Neuronal stem cell (in vitro differentiated cells): ENCODE measurements at places on chromosomes 6 and 20.
A peak's percentile ranks its signal among the peaks of the same experiment; 100 is the strongest.

DNA sequence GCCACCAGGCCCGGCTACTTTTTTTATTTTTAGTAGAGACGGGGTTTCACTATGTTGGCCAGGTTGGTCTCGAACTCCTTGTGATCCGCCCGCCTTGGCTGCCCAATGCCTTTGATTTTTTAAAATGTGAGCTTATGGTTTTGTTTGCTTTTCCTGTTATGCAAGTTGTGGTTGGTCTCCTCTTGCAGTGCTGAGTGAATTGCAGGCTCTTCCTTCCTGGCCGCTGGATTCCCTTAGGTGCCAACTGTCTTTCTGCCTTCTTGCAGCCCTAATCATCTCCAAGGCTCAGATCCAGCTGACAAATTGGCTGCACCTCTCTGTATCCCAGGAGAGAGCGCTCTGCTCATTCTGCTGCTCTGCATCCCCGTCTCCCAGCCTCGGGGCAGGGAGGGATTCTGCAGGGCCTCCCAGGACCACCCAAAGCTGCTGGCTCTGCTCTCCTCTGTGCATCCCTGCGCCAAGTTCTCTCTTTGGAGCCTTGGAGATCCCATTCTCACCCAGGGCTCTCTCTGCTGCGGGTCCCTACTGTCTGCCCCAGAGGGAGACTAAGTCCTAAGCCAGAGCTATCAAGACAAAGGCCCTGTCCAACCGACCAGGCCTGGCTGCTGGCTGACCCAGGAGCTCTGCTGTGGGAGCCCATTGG is 14.1 kb upstream of the EMILIN3 start:
- DNase-seq, result no peak

DNA sequence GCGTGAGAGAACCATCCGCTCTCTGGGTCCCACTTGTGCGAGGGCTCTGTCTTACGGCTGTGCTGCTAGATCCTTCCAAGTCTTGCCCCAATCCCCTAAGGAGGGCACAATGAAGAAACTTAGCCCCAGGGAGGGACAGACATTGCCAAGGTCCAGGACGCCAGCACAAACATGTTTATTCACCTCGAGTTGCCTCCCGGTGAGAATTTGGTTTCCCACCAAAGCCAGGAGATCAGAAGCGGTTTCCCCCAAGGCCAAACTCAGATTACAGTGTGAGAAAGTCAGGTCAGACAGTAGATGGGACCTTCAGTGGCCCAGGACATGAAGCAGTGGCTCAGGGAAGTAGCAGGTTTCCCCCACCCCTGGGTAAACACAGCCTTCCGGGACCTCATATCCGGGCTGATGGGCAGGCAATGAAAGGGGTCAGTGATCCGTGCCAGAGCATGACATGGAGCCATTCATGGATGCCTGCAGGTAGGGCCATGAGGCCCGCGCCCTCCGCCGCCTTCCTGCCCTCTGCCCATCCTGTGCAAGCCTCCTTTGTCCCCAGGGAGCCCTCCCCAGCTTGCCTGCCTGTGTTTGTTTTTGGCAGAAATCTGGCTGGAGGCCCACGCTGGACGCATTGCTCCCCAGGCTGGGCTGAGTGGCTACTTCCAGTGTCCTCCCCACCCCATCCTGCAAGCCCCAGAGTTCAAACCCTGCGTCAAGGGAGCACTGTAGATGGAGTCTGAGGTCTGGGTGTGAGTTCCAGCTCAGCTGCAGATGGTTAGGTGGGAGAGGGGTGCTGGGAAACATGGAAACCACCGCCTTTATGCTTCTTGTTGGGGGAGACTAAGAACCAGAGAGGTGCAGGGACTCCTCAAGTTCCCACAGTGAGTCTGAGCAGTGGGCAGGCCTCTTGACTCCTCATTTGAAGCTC is 2.0 kb downstream of the BPIFB2 start:
- no peak for DNase-seq

- no peak for DNase-seq
These were observed 97.3 kb downstream of the RPP40 start for GRCh38 chr6:4906293-4907276.

DNA sequence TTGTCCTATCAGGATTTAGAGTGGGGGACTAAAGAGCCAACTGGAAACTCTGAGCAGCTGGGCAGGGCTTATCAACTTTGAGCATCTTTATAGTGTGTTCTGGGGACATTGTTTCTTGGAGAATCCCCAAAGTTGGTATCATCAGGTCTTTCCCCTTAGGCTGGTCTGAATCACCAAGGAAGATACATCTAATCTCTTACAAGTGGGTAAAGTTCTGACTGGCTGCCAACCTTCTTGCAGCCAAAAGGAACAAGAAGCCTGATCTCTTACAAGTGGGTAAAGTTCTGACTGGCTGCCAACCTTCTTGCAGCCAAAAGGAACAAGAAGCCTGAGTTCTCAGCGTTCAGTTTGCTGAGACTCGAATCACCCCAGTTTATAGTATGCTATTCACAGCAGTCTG is 1.6 kb upstream of the MED23 start:
- DNase-seq, result no peak

GRCh38 chr20:24628985-24629384 is 159.6 kb downstream of the SYNDIG1 start:
- no peak for DNase-seq

- DNase-seq, result no peak
These were observed 131.1 kb downstream of the TBXT start for GRCh38 chr6:166036316-166037095.

DNA sequence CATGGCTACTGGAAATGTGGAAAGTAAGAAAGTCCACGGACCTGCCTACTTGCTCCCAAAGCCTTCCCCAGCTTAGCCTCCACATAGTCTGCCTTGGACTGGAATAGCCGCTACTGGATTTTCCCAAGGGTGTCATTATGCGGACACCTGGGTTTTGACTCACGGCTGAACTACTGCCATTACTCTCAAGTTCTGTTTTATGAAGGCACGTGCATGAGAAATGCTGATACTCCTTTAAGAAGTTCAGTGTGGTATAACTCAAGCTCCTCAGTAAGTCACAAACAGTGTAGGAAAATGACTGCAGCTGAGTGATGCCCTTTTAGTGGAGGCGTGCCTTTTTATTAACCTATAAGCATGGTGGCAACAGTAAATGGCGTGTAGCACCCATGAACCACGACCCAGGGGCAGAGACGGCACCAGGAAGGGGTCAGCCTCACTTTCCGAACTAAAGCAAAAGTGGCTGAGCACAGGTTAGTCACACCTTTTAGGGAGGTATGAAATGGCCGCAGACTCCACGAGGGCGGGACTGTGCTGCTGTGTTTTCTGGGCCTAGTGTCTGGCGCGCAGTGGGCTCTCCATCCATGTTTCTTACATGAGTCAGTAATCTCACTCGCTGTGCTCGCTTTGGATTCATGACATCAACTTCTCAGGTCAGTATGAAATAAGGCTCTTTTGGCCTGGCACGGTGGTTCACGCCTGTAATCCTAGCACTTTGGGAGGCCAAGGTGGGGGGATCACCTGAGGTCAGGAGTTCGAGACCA is 23.9 kb downstream of the PSMG4 start:
- no peak for DNase-seq

GRCh38 chr6:156948807-156949206 is 171.6 kb downstream of the ARID1B start:
- no peak for DNase-seq

DNA sequence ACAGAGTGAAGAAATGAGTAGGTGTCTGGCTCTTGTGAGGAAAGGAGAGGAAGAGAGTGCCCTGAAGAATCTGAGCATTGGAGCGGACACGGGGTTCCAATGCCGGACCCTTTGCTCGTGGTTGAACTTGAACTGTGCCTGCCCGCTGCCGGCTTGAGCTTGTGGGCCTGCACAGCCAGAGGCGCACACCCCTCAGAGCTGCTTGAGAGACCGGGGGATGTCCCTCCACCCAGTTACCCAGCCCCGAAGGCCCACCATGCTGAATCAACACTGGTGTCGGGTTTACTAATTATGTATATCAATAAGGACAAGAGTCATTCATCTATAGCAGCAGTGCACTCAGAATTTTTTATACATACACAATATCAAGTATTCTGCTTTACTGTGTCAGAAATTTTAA is 218.3 kb upstream of the CST7 start:
- DNase-seq, result no peak

- DNase-seq, result no peak
These were observed 190.0 kb downstream of the UNC5CL start for GRCh38 chr6:40848868-40849514.

- no peak for DNase-seq
These were observed 404 bp downstream of the CEP162 start for GRCh38 chr6:84227044-84227433.

DNA sequence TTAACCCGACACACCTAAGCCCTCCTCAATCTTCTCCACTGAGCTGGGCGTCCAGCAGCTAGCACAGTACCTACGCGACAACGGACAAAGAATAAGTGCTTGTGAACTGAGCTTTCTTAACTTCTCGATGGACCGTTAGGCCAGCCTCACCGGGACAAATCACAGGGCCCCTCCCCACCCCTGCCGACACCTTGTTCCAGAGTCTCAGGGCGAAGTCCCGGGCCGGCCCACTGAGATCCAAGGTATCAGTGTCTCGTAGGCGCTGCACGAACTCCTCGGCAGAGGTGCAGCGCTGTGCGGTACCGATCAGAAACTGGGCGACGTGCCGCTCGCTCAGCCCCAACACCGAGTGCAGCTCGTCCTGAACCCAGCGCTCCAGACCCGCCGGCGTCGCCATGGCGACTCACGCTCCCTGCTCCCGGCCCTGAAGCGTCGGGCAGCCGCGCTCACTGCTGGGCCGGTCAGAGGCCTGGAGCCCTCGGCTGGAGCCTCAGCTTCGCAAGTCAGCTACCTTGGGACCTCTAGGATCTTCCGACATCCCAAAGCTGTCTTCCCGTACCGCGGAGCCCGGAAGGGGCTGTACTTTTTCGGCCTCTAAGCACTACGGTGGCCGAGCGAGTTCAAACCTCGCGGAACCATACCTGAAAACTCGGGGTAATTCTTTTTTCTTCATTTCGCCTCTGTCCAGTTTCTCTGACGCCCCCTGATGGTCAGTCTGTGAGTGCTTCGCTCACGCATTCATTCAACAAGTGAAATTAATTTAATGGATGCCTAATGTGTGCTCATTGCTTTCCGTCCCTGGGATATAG is at the start of gene DHX16:
TSS of gene DHX16 (minus strand) at position 562 of the 809 bp plus-strand sequence. CDS start at position 397, 165 bp downstream.
- peak; percentile 94 for DNase-seq

DNA sequence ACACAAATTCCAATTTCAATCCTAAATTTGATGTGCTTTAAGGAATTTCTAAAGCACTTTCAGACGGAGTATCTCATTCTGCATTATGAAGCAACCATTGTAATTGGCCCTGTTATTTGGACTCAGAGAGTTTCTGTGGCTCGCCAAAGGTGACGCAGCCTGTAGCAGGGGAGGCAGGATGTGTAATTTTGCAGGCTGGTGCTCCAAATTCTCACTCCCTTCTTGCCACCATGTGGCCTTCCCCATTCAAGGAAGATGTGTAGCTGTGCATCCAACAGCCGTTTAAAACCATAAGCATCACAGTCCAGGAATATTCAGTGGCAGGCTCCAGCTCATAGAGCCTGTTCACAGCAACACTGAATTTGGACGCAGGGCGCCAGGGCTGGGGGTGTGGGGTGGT is 45.8 kb downstream of the AGPAT4 start:
- DNase-seq, result no peak

DNA sequence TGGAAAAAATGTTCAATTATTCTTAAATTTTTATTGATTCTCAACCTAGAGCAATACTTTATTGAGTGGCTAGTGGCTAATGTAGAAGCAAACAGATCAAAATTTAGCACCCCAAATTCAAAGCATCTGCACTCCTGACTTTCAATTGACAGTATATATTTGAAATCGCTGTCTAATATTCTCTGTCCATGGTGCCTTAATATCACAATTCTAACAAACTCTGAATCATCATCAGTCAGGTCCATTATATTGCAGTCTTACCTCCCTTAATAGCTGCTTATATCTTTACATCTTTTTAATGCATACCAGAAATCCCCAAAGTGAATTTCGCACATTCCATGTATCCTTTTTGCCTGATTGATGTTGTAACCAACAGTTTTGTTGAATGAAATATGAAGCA is 134.9 kb downstream of the THEMIS start:
- DNase-seq, result no peak
